ENCODE measurements at places on chromosomes 2 and 18.
A peak's percentile ranks its signal among the peaks of the same experiment; 100 is the strongest.

GRCh38 chr18:26255695-26256622 lies 29.7 kb downstream of the TAF4B start:
- DNase-seq: peak; percentile 96

- DNase-seq: peak; percentile 98
Measured at GRCh38 chr18:57583297-57583835, 3.1 kb downstream of the FECH start.

DNA sequence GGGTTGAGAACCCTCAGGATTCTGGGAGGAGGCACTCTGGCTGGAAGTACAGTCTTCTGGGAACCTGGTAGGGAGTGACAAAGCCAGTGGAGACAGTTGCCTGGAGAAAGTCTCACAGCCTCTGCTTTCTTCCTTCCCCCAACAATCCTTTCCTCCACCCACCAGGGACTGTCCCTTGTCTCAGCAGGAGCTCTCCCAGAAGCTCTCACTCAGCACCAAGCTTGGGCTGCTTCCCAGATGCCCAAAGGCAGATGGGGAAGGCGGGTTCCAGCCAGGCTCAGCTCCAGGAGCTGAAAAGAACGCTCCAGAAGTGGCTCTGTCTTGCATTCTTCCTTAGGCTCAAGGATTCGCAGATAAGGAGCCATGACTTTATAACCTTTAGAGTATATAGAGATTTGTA lies 7.6 kb upstream of the NAGK start:
- DNase-seq: no peak

- DNase-seq: no peak
Measured at GRCh38 chr2:170408461-170409163, 230.7 kb downstream of the MYO3B start.

DNA sequence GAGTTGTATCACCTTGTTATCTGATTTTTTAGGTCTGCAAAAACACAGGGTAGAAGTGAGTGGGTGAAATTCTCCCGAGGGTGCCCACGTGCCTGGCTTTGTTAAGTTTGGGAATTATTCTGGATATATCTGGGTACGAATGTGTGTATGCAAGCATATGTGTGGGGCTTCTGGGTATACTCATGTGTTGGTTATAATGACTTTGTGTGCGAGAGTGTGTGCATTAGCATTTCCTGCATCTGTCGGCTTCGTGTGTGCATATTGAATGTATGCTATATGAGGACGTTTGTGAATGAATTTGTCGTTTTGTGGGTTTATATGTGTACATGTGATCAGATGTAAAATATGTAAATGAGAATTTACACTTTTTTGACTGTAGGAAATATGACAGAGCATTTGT lies 13.8 kb upstream of the DNAJC27 start:
- DNase-seq: no peak

DNA sequence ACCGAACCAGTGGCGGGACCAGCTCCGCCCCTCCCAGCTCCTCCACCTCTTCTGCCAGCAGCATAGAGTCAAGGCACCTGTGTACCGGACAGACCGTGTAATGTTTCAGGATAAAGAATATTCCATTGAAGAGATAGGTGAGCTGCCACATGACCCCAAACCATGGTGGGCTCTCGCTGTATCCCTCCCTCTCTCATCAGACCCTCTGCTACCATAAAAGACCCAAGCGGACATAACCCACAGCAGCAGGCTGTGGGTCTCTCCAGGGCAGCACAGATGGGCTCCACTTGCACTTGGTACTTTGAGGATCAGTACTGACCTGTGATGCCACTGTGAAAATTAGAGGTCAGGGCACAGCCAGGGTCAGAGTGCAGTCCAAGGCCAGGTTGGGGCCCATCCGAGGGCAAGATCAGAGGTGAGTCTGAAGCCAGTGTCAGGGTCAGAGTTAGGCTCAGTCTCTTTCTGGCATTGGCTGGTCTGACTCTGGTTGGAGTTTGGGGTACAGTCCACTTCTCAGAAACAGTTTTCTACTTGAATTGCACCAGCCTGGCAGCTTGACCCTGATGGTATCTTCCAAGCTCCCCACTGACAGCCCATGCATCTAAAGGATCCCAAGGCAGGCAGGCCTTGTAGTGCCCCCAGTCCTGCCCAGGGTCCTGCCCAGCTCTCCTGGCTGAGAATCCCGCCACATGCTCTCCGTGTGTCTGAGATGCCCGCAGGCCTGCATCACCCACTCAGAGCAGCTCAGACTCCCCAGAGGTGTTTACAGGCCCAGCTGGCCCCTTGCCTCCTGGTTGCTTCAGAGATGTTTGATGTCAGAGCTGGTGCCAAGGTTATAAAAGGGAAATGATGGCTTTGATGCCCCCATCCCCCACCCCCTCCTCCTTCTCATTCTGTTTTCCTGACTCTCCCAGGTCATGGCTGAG lies 212.1 kb downstream of the DYSF start:
- no peak for DNase-seq

GRCh38 chr2:3340144-3340543 lies 37.5 kb downstream of the EIPR1 start:
- DNase-seq: no peak

- DNase-seq: no peak
Measured at GRCh38 chr2:128180031-128180430, 89.0 kb downstream of the UGGT1 start.

- no peak for DNase-seq
Measured at GRCh38 chr2:76985387-76986136, 536.6 kb downstream of the LRRTM4 start.

DNA sequence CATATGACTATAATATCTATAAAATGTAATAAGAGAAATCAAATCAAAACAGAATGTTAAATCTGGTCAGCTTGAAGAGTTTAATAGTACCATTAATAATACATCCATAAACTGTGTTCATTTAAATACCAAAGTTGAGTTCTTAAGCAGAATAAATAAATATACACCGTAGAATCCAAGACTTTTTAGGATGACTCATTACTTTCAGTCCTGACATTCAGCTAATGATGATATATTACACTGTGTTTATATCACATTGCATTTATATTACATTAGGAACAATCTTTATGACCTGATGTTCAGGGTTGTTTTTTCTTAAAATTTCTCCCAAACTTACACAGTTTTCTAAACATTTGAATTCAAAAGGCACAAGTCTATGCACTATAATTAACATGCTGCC lies 331.3 kb downstream of the SS18 start:
- DNase-seq: no peak

DNA sequence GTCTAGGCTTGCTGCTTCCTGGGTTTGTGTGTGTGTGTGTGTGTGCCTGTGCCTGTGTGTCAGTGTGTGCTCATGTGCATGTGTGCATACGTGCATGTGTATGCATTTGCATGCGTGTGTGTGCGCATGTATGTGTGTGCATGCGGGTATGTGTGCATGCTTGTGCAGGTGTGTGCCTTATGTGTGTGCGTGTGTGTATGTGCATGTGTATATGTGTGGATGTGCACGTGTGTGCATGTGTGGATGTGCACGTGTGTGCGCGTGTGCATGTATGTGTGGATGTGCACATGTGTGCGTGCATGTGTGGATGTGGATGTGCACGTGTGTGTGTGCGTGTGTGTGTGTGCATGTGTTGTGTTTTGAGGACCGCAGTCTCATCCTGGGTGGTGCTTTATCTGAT lies 42.8 kb downstream of the LPIN1 start:
- DNase-seq: peak; percentile 10

- DNase-seq: peak; percentile 72
Measured at GRCh38 chr2:9763356-9764152, 79.7 kb upstream of the TAF1B start.

DNA sequence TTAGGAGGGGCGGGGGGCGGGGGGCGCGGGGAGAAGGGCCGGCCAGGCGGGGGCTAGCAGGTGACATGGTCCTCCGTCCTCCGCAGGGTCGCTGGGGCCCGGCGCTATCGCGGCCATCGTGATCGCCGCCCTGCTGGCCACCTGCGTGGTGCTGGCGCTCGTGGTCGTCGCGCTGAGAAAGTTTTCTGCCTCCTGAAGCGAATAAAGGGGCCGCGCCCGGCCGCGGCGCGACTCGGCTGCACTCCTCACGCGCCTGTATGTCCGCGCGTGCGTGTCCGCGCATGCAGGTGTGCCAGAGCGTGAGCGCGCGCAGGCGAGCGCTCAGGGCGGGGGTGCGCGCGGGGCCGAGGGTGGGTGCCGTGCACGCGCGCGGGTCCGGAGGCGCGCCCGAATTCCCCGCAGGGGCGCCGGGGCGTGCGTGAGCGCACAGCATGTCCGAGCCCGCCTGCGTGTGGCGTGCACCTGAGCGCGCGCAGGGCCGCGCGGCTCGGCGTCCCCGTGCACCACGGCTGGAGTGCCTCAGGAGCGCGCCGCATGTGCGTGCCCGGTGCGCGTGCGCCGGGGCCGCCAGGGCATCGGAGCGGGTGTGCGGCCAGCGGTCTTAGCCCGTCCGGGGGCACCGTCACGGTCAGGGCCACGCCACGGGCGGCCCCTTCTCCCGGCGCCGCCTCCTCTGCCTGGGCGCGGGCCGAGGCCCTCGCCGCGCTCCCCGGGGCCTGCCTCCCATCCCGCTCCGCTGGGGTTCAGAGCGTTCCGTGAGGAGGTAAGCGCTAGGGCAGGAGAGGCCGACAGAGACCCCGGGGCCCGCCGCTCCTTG lies 6.3 kb downstream of the SNORC start:
- DNase-seq: peak; percentile 59

- no peak for DNase-seq
Measured at GRCh38 chr2:181354626-181355025, 102.6 kb upstream of the ITGA4 start.

DNA sequence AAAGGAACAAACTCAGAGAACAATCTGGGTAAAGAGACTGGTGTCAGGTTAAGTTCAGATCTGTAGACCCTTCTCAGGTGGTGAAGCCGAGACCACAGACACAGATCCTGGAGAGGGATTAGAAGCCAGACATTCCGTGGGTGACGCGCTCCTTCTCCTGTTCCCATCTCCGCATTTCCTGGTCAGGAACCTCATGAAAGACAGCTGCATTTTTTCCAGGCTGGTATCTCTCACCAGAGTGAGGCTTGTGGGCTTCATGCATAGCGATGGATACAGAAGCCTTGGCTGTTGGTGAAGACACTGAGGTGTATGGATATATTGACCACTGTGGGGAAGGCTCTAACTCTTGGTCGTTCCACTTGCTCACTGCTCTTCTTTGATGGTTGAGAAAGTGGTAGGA lies 152.6 kb downstream of the FAM210A start:
- no peak for DNase-seq

GRCh38 chr2:50594233-50594632 lies 437.7 kb downstream of the NRXN1 start:
- DNase-seq: no peak

GRCh38 chr2:237514474-237515130 lies 27.6 kb downstream of the MLPH start:
- DNase-seq: no peak

DNA sequence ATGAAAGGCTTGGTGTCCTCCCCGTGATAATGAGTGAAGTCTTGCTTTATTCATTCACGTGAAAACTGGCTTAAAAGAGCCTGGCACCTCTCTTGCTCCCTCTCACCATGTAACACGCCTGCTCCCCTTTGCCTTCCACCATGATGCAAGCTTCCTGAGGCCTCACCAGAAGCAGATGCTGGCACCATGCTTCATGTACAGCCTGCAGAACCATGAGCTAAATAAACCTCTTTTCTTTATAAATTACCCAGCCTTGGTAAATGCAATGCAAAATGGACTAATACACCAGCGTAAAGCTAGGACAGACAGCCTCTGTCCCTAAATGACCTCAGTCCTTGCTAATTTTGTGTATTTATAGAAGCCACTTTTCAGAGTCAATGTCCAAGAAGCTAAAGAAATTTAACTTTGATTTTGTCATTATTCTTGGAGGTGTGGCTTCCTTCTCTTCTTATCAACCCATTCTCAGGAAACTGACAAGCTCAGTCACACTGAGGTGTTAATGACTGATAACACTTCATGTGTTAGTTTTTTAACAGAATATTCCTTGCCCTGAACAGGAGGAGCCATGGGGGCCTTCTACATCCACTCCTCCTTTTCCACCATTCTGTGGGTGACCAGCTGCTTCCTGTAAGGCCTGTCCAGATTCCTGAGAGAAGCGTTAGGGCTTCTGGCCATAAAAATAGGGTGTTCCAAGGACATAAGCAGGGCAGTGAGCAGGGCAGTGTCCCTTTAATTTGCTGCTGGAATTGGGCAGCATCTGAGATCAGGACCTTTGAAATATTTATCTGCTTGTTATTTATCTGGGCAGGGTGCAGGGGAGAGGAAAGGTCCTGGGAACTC lies 38.0 kb upstream of the EPAS1 start:
- DNase-seq: peak; percentile 80

DNA sequence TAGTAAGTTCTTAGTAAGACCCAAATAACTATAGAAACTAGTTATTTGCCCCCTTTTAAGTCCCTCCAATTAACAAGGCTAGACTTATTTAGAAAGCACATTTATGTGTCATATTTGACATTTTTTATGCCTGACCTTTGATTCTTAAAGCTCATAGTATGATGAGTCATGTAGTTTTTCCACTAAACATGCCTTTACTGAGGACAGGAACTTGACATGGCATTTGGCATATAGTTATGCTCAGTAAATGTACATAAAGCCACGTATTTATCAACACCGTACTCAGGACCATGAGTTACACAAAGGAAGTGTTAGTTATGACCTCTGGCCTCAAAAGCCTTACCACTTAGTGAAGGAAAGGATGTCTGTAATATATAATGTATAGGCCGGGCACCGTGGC lies 78.9 kb downstream of the GNAL start:
- no peak for DNase-seq

GRCh38 chr2:233799716-233800115 lies 21.6 kb downstream of the MROH2A start:
- DNase-seq: no peak

DNA sequence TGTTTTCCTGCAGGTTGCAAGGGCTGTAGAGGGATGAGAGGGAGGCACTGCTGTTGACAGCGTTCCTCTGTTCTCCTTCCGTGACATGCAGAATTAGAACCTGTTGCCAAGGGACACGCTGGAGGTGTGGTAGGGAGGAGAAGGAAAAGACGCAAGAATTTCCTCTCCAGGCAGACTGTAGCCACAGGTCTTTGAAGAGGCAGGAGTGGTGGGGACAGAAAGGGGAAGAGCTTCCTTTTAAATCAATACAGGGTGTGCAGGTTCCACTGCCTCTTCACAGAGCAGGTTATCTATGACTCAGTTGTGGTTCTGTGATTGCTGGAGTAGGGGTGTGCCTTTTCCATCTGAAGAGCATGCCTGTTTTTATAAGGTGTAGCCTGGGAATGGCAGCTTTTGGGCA lies 133.0 kb downstream of the WDSUB1 start:
- no peak for DNase-seq

GRCh38 chr2:3099860-3100234 lies 277.8 kb downstream of the EIPR1 start:
- DNase-seq: no peak

GRCh38 chr2:112481050-112481527 lies 867 bp upstream of the TTL start:
- DNase-seq: peak; percentile 92

- DNase-seq: peak; percentile 47
Measured at GRCh38 chr2:240250985-240251847, 110.8 kb upstream of the OTOS start.

Measured in erythroblast (primary cell).